Stimulated activated CD8-positive, alpha-beta memory T cell treated with anti-CD3 and anti-CD28 coated beads, Interleukin-15, amount 100 ng/mL, for 24 hours (primary cell): ENCODE measurements at places on chromosomes 7 and 10.

DNA sequence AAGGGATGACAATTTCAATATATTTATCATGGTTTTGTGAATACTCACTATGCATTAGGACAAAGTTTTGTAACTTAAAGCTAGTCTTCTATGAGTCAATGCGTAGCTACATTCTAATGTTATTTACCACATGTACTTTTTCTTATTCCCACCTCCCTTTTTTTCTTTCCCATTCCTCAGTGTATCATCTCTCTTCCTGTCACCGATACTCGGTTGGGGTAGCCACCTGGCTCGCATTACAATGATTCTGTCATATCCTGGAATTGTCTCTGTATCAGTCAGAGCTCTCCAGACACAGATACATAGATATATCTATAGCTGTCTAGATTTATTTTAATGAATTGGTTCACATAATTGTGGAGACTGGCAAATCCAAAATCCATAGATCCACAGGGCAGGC is 9.8 kb upstream of the RALA start:
- no peak for DNase-seq

GRCh38 chr10:71231206-71231605 is 18.8 kb downstream of the UNC5B start:
- DNase-seq: no peak

- DNase-seq: no peak
Measured at GRCh38 chr7:20220921-20221547, 3.9 kb upstream of the MACC1 start.

DNA sequence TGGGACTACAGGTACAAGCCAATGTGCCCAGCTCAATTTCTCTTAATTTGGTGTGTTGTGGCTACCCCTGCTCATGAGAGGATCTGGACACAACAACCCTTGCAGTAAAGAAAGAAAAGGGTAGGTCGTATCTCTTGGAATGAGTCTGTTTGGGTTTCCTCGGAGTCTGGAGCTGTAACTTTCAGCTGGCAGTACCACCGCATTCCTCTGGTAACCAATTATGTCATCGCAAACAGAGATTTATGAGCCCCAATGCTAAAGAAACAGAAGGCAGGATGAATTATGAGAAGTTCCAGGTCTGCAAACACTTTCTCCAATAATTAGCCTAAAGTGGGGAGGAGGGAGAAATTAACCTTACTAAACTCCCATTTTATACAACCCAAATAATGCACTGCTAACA is 186.6 kb upstream of the NRP1 start:
- DNase-seq: no peak

DNA sequence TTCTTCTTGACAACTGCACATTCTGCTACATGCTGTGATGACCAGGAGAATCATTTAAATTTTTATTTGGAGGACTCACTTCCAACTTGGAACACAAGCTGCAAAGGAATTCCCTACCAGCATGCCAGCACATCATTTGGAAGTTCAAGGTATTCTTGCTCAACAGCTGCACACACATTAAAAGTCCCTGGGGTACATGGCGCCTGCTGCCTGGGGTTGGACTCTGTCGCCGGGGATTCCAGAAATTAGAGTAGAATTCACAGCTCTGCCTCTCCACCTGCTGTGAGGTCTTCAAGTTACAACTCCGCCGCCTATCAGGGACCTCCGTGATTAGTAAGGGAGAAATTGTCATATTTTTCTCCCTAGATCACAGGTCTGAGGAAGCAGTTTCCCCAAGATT is 1.1 kb downstream of the ZNF32 start:
- no peak for DNase-seq

- DNase-seq: no peak
Measured at GRCh38 chr10:80938903-80939302, 401.2 kb downstream of the SH2D4B start.

DNA sequence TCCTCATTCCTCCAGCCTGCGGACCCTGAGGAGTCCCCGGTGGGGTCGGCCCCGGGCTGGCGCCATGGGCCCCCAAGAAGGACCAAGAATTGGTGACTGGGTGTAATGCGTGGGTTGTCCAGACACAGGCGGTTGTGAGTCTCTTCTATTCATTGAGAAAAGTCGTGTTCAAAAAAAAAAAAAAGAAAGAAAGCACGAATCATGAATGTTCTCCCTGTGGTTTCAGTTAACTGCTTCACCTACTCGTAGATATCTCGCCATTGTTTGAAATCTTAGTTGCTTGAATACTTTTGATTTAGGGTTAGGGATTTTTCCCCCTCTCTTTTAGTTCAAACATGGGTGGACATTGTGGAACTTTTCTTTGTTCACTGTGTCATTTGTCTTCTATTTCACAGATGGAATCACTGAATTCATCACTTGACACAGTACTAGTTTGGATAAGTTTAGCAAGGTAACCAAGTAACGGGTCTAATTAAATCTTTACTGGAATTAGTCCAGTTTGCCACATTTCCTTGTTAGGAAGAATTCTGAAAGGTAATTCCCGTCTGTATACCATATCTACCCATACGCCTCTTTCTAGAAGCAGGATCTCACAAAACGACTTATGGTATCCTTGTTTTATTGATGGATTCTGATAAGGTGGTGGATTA is 775 bp downstream of the STARD3NL start:
- no peak for DNase-seq

DNA sequence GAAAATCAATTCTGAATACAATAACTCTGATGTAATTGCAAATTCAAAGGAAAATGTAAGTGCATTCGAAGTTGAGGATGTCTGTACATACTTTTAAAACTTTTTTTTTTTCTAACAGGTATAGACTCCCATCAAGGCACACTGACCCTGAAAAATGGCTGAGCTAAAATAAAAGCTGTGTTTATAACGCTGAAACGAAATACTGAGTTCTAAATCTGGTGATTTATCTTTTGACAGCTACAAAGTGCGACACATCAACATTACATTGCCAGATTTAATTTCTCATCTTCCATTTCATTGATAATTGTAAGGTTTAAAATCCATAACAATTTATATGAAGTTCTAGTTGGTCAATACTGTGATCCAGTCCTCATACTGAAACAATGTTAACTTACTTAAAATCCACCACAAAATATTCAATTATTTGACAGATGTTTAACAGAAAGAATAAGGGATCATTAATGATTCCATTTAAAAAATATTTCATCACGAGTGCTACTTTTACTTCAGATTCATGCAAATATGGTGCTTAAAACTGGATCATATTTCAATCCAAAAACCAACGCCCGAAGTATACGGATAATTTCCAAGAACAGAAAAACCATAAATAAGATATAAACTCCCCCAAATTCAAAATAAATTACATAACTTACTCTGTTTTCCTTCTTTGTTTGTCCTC is 1.4 kb downstream of the RAB11FIP2 start:
- no peak for DNase-seq

DNA sequence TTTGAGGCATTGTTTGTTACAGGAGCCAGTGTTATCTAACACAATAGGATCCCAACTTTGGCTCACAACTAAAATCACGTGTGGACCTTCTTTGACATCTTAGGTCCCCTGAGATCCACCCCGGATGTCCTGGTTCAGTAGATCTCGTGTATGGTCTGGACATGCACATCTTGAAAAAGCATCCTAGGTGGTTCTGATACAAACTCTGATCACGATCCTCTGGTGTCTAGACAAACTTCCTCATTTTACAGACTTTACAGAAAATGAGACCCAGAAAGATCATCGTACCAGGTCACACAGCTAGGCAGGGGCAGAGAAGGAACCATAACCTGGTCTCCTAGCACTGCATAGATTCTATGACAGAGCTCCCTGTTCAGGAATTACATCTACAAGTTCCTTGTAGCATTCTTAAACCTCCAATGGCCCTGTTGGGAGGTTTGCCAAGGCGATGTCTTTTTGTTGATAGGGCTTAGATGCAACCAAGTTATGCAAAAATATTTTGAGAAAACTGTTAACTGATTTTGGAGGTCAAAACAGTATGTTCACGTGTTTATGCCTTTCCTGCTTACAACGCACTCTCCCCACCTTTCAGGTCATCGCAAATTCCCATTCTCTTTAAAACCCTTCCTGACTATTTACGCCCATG is 30.8 kb upstream of the CHST15 start:
- no peak for DNase-seq

GRCh38 chr10:132849546-132850031 is 63.6 kb upstream of the NKX6-2 start:
- DNase-seq: no peak

- DNase-seq: no peak
Measured at GRCh38 chr7:51357821-51358220, 41.2 kb upstream of the COBL start.

GRCh38 chr10:60896033-60896432 is 48.0 kb downstream of the RHOBTB1 start:
- DNase-seq: no peak

GRCh38 chr10:63120554-63120953 is 12.6 kb upstream of the NRBF2 start:
- no peak for DNase-seq

- DNase-seq: no peak
Measured at GRCh38 chr10:125415964-125416363, 255.6 kb upstream of the CTBP2 start.

DNA sequence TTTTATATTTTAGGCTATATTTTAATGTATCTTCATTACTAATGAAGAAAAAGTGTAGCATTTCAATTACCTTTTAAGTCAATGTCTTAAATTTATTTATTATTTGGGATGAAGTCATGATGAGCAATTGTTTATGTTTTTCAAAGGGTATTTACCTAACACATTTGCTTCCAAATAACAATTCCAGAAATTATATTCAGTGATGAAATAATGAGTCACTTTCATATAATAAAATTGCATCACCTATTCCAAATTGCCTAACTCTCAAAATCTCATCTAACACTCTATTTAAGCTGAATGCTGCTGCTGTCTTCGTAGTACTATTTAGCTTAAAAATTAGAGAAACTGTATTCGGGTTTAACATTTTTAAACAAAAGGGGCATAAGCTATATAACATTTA is 97.7 kb downstream of the PRKG1 start:
- DNase-seq: no peak
